ENCODE measurements at places on chromosomes 5 and 9.

GRCh38 chr9:129569502-129570449 lies 51.1 kb downstream of the C9orf50 start:
- no peak for DNase-seq

GRCh38 chr9:111483439-111483857 lies 735 bp downstream of the ECPAS start:
- DNase-seq, result peak; percentile 9

DNA sequence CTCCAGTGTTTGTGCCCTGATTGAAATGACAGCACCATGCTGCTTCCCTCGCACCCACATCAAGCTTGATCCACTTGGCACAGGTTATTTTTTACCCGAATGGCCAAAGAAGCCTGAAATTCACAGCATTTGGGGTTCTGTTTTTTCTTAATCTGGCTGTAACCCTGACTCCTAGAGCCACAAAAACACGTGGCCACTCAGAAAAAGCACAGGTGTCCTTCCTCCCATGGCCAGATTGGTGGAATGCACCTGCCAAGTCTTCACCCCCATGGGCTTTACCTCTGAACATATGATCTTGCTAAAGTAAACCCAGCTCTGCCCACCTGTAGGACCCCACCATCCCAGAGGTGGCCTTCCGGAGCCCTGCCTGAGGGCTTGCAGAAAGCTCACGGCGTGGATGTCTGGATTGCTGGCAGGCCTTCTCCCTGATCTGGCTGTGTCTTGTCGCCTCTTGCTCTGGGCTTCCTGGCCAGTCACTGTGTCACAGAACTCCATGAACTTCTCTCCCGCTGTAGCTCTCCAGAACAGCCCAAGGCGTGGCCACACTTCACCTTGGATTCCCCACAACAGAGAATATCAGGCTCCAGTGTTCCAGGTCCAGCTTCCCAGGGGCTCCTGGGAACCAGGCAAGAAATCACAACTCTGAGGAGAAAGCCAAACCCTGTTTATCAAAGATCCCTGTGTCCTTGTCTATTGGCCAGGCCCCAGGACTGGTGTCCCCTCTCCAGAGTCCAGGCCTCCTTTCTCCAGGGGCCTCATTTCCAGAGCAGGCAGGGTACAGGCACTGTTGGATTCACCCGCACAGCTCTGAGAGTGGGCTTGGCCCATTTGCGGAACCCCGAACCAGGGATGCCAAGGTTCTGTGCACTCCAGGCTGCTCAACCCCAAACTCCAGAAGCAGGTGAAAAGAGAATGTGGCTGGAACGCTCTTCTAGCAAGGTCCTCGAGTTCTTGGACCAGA lies 272.5 kb downstream of the SYK start:
- DNase-seq, result no peak

- no peak for DNase-seq
These were observed 17.7 kb downstream of the RFX3 start for GRCh38 chr9:3508078-3508431.

DNA sequence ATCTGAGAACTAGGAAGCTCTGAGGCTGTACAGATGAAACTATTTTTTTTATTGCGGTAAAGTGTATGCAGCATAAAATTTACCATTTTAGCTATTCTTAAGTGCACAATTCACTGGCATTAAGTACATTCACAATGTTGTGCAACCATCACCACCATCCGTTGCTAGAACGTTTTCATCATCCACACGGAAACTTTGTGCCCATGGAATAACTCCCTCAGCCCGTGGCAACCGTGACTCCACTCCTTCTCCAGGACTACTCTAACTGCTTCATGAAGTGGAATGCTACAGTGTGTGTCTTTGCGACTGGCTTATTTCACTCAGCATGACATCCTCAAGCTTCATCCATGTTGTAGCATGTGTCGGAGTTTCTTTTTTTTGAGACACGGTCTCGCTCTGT lies 57.1 kb downstream of the COL23A1 start:
- DNase-seq, result no peak

DNA sequence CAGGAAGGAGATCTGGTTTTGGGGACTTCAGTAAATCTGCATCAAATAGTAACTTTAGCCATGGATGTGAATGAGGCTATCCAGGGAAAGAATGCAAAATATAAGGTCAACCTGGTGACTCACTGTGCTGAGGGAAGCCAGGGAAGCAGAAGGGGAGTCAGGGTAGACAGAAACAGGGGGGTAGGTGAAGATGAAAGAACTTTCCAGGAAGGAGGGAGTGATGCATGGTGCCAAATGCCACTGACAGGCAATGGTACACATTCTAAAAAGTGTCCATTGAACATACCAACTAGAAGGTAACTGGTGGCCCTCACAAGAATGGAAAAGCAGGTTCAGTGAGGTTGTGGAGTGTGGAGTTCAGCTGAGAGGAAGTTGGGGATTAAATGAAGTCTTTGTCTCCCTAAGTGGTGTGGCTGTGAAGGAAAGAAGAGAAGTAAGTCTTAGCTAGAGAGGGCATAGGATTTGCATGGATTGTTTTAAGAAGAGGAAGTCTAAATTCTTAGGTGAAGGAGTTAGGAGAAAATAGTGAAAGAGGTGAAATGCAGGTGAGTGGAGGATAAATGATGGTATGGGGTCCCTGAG lies 35.5 kb downstream of the PALM2AKAP2 start:
- DNase-seq, result no peak

DNA sequence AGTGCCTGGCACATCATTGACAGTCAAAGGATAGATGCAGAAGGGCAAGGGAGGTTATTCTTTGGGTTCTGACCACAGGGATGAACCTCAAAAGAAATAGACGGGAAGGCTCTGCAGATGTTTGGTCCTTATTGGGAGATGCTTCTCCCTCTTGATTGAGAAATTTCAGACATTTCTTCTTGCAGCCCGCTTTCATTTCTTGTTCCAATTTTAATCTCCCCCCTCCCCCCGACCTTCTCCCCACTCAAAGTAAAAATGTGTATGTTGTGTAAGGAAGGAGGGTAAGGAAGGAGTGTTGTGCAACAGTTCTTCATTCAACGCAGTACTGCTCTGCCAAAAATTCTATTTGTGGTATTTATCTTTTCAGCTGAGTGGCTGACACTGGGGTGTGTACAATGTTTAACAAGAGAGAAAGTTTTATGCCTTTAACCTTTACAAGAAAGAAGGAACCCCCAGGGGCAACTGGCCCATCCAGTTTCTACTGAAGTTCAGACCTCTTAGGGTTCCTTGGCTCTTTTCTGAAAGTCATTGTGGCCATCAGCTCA lies 46.3 kb upstream of the TNFSF15 start:
- DNase-seq, result no peak

- no peak for DNase-seq
These were observed 306.5 kb upstream of the RPS23 start for GRCh38 chr5:82584631-82585030.

DNA sequence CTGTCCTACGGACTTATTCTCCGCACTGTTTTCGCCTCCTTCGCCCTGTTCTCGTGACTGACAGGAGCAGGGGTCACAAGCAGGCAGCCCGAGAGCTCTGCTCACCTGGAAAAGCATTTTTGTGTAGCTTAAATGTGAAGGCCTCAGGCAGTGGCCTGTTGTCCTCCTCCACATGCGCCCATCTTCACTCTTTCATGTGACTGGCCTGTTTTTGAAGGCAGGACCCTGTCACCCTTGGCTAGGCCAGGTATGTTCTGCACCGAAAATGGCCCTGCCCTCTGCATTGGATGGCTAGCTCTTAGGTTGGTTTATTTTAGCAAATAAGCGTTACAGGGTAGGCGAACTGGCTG lies 614 bp upstream of the CPLANE1 start:
- DNase-seq, result no peak

DNA sequence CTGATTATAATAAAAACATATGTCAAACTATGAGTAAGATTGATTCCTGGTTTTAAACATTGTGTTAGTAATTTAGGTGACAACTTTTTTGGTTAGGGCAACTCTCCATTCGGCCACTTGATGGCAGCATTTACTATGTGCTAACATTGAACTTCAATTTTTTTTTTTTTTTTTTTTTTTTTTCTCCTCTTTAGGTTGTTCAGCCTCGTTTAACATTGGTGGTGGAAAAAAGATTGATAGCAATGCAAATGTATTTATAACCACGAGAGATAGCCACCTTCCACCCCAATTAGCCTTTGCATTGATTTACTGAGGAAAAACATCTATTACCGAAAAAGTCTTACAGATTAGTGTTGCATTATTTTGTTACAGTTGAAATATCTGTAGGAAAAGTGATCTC lies 159.1 kb downstream of the CSNK1G3 start:
- peak; percentile 48 for DNase-seq

DNA sequence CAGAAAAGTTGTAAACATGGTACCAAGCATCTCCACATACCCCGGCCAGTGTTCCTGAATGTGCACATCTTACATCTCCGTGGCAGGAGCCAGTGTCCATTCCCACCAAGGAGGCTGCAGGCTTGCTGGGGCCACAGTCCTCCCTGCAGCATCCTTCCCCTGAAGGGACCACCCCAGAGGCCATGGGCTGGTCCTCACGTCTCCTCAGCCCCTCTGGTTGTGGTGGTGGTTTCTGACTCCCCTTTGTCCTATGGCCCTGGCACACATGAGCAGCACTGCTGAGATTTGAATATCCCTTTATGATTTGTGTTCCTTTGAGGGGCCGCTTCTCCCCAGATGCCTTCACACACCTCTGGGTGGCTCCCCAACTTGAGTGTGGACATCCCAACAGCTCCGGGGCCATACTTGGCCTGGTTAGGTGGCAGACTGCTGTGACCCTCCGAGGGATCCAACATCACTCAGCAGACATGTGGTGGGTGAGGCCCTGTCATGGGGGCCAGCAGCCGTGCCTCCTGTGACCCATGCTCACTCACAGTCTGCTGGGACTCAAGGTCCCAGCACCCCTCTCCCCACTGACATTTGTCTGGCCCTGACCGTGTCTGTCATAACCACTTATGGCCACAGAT lies 14.3 kb downstream of the PHF2 start:
- DNase-seq, result no peak

DNA sequence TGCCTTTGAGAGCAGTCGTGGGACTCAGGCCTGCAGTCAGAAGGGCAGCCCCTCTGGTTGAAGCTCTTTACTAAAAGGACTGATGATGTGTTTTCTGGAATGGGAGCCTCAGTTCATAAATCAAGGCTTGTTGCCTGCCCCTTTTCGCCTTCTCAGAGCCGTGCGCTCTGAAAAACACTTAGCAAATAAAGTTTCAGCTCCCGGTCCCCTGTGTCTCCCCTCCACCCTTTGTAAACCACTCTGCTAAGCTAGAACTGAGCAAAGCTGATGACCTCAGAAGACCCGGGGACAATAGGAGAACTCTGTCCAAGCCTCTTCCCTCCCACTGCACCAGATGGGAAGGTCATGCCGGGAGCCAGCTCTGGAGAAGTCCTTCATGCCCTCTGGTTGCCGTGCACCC lies 39.3 kb upstream of the ADRA1B start:
- no peak for DNase-seq

Measured in NCI-H2227 treated with DMSO at 0.1 percent for 48 hours (cell line).